ENCODE measurements at places on chromosomes 7 and 10. TPM values are rescaled to one million over a fixed set of nuclear protein-coding genes. Genes with fewer than 3 reads are reported as not detected.

OGDHL gene
- 0.16 TPM for total RNA-seq

PON3 gene
- total RNA-seq = 2.2 TPM

PNLIPRP2 gene
- not detected for total RNA-seq

MYL10 gene
- not detected for total RNA-seq

ANKIB1 gene
- 71.7 TPM for total RNA-seq

TYW1B gene
- total RNA-seq = 3.4 TPM

SHH gene
- not detected for total RNA-seq

SLC16A9 gene
- total RNA-seq = not detected
